ENCODE measurements at places on chromosomes 5 and 9.
A peak's percentile ranks its signal among the peaks of the same experiment; 100 is the strongest.

DNA sequence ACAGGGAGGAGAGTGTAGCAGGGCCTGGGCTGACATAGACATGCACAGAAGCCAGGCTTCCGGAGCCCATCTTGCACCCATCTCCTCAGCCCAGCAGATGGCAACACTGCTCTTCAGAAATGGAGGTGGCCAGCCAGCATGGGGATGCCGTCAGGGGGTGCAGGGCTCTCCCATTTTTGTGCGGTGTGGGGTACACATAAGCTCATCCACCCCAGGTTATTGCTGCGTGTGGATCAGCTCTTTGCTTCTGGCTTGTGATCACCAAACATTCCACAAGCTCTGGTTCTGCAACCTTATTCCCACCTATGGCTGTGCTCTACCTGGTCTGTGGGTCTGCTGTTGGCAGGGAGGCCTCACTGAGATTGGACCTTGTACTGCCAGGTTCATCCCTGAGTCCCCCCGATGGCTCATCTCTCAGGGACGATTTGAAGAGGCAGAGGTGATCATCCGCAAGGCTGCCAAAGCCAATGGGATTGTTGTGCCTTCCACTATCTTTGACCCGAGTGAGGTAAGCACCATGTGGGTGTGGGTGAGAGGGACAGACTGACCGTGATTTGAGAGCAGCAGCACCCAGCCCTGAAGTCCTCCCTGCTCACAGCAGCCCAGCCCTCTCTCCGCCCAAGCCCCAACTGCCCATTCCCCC is 17.3 kb downstream of the SLC22A5 start:
- peak; percentile 85 for DNase-seq

GRCh38 chr9:116456490-116457088 is 230.5 kb upstream of the TRIM32 start:
- DNase-seq = no peak

- DNase-seq = no peak
Observed at GRCh38 chr5:169183576-169183975, 117.4 kb downstream of the SLIT3 start.

DNA sequence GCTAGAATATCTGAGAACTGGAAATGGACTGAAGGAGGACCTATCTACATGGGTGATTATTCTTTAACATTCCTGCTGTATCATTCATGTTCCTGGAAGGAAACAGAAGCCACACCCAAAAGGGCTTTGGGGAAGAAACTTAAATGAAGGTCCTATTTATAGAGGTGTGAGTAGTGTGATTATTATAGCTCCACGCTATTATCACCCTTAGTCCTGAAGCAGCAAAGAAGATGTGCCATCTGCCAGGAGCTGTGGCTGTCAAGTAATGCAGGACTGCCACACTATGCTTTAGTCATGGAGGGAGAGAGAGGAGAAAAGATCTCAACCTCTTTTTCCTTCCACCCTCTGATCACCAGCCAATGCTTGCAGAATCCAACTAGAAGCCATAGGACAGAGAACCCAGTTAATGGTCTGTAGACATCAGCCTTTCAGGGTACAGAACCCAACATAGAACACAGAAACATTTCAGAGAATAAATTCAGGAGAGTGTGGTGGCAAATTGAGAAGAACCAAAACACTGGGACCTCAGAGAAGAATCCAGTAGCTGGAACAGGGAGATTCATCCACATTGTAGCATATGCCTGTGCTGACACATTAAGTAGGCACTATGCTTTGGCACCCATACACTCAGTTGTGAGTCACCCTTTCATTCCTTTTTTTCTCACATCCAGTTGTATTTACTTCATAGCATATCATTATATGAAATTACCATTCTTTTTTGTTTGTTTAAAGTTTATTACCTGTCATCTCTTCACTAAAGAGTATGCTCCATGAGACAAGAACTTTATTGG is 21.0 kb upstream of the RNF180 start:
- DNase-seq = no peak

DNA sequence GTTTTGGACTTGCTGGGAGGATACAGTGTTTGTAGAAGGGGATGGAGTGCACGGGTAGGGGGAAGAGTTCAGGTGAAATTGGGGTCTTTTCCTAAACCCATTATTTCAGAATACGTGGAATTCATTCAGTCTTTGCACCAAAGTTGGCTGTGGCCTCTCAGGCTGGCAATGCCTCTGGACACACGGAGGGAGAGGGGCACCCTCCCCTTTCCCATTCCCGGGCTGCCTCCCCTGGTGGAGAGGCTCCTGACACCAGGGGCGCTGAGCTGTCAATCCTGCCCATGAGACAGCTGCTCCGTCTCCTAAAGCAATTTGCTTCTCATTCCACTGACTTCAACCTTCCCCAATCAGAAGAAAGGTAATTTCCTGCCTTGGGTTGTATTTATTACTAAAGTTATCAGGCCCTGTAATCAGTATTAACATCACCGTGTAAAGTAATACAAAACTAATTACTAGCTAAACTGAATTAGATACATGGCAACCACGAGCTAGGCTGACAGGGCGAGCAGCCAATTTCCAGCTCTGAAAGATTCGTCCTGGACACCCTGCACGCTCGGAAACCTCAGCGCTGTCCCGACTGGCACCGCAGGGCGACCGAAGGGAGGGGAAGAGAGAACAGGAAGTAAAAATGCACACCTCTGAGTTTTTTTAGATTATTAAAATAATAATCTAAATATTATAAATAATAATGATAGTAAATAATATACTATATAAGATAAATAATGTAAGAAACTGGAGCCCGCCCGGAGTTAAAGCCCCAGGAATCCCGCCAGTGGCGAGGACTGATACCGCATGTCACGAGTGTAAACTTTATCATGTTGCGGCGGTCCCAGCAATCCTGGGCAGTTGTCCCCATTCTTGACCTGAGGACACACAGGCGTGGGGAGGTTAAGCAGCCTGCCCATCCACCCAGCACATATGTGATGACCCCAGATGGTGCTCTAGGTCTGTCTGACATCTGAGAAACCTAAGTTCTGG is 6.9 kb upstream of the OLFM1 start:
- DNase-seq = no peak

- DNase-seq = no peak
Observed at GRCh38 chr5:88251048-88251711, 17.5 kb downstream of the TMEM161B start.

DNA sequence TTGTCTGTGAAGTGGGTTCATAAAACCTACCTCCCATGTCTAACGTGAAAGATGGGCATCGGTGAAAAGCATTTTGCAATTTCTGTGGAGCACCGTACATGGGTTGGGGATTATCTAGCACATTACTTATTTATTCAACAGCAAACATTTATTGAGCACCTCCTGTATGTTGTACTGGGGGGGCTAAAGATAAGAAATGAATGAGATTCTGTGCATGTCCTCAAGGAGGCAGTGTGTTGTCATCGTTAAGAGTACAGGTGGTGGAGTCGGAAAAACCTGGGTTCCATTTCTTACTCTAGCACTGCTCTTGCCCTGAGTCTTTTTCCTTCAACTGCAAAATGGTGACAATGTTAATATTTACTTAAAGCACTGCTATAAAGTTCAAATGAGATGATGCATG is 30.4 kb upstream of the DENND1A start:
- DNase-seq = no peak

DNA sequence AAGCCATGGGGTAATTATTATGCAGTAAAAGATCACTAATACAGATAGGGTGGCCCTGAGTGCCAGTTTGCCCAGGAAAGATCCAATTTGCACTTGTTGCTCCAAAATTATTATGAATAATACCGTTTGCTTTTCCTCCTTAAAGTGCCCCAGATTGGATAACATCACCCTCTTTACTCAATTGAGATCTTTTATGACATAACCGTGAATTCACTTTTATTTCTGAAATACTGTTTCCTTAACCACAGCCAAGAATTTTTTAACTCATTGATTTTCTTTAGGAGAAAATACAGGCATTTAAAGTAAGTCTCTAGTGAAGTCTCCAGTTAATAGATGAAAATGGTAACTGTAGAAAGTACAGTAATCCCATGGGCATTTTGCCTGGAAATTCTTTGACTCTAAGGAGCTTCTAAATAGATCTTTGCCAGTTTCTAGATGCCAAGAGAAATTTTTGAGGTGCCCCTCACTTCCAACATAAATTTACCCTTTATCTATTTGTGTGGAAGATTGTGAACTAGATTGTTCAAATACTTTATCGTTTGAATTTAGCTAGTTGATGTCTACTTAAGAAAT is 99.2 kb downstream of the UHRF2 start:
- DNase-seq = no peak

GRCh38 chr9:137756045-137756744 is 121.4 kb upstream of the CACNA1B start:
- DNase-seq = no peak

- DNase-seq = no peak
Observed at GRCh38 chr9:97633859-97634490, 354 bp downstream of the NCBP1 start.

DNA sequence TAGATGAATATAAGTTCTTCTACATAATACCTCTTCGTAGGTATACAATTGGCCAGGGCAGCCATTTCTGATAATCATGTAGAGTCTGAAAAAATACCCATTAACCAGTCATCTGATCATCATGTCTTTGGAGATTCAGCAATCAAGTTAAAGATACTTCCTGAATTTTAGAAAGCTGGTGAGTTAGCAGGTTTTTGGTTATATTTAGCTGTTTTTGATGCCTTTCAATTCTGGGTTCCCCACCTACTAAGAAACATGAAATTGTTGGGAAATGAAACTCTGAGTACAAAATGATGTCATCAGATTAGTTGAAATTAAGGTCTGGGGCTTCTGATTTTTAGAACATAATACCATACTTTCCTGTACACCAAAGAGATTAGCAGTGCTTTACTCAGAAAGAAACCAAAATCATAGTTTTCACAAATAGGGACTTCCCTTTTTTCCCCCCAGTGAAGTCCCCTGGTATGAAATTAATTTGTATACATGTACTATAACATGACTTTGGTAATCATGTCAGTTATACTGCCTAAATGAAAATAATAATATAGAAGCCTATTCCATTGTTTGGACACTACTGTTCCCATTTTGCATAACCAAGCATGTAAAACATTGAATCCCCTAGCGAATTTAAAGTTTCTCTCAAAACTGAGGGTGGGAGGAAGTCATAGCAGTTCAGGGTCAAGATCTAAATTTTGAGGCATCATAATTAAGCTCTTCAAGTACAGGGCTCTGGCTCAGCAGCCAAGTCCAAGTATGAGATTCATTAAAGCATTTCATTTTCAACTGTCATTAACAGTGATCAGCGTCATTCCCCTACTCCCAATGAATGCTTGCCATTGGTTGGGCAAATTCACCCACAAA is 17.9 kb downstream of the PRLR start:
- no peak for DNase-seq

- no peak for DNase-seq
Observed at GRCh38 chr9:90105773-90106172, 501.0 kb downstream of the GADD45G start.

GRCh38 chr9:34555002-34555348 is 32.2 kb upstream of the ENHO start:
- peak; percentile 73 for DNase-seq

GRCh38 chr5:110951373-110951791 is 120.1 kb upstream of the TSLP start:
- DNase-seq = no peak

- DNase-seq = no peak
Observed at GRCh38 chr5:39076101-39076756, 2.0 kb upstream of the RICTOR start.

DNA sequence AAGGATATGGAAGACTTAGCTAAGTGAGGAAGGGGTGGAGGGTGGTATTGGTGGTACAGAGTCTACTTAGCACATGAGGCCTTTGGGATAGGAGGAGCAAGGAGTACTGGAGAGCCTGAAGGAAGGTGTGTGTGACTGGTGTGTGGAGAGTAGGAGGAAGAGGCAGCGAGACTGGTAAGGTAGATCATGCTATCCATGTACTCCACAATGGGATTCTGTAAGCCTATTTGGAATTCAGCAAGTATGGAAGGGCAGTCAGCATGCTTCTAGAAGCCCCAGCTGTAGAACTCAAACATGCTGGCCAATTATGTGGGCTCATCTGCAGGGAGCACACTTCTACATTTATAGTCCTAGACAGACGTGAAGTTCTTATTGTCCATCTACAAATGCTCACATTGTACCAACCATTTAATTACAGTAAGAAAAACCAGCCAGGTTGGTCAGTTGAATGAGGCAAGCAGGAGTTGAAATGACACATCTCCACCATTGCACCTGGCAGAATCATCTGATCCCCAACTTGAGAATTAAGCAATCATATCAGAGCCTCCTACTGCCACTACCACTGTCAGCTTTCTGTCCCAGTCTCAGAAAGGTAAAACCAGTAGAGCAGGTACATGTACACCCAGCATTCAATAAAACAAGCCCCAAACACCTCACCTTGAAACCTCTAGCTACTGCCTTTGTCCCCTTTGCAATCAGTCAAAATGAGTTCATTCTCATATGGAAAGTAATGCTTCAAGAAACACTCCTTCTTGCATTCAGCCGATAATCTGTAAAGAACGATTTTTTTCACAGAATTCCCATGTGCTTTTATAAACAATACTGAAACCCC is 60.9 kb upstream of the GLRX start:
- DNase-seq = no peak

- DNase-seq = no peak
Observed at GRCh38 chr5:371811-372555, 50.5 kb downstream of the AHRR start.

All from SJCRH30 (cell line).